ENCODE measurements at places on chromosomes 3 and 15.

DNA sequence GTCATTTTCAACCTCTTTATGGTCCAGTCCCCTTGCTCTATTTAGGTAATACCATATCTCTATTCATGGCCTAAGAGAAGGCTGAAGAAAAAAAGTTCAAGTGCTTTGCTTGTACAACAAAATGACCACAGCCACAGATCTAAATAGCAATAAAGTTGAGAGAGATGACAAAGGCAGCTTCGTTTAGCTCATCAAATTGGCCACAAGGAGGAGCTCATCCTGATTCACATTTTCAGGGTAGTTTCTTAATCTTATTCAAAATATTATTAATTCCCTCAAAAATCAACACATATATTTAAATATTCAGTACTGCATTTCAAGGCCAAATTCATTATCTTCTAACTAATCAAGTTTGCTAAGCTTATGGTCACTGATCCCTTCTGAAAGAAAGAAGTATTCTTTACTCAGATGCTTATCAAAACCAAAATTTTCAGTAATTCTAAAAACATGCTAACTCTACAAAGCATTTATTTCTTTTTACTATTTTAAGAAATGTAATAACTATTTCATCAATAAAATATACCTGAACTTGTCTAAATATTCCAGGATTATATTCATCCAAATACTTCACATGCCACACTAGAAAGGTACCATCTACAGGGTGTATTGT is 85.5 kb downstream of the DMXL2 start:
- DNase-seq = peak; percentile 43

- DNase-seq = no peak
Measured at GRCh38 chr3:18228060-18228459, 197.1 kb downstream of the SATB1 start.

DNA sequence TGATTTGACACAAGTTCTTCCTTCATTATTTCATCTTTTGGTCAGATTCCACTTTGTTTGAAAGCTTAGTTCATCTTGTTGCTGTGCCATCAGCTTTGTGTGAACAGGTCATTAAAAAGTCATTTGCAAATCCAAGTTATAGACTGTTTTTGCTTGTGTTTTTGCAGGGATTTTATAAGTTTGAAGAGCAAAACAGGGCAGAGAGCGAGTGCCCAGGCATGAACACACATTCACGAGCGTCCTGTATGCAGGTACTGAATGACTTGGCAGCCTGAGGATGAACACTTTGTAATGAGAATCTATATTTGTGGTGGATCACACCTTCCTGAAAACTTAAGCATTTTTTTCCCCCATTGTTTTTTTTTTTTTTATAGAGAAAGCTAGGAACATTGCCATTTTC is 60.6 kb upstream of the SAMMSON start:
- no peak for DNase-seq

DNA sequence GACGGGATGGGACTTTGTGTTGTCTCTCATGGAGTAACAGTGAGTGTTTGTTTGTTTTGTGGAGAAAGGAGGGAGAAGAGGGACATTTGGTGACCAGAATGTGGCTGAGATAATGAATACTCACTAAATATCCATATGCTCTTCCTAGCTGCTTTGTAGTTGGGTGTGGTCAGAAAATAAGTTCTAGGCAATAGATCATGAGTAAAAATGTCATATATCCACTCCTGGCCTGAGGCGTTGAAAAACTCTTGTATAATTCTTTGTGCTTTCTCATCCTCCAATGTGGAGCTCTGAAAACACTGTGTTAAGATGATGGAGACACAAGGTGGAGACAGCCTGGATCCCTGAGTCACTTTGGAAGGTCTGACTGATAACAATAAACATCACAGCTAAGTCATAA is 28.0 kb upstream of the IL16 start:
- no peak for DNase-seq

DNA sequence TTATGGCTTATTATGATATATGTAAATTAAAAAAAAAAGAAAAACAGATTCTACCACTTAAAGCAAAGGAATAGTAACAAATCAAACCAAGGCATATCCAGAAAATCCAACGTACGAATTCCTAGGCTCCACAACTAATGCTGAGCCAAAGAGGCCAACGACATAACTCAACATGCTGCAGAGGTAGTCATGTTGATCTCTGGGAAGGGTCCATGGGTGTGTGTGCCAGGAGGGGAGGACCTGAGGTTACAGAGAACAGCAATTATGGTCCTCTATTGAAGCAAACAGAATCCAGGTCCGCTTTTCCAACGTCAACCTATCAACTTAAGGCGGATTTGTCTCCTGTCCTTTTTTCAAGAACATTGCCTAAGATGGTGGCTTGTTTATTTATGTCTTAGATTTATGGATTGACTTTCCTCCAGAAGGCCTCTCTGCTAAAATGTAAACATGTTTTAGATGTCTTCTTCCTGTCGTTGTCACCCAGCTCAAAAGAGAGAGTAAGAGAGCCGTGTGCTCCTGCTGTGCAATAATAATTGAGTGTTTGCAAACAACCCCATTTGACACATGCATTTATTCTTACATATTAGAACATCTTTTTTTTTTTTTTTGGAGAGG is 20.4 kb downstream of the NANOGP8 start:
- DNase-seq = no peak

GRCh38 chr3:82129221-82129801 is 367.9 kb upstream of the GBE1 start:
- DNase-seq = no peak

DNA sequence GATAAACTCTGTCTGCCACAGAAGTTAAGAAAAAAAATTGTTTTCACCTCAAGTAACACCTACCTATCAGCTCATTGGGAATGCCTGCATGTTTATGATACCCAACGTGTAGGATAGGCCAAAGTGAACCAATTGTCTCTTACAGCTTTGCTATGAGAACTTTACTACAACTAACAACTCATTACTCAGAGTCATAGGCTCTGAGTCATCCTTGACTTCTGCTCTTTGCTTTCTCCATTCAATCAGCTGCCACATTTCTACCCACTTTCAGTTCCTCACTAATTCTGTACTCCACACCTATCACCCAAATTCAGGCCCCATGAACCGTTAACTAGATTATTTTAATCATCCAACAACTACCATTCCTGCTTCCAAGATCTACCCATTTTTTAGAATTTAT is 843.9 kb downstream of the TUSC7 start:
- peak; percentile 62 for DNase-seq

- no peak for DNase-seq
Measured at GRCh38 chr15:90344662-90345061, 7.4 kb upstream of the ZNF774 start.

GRCh38 chr3:128499724-128500275 is 6.8 kb upstream of the GATA2 start:
- DNase-seq = peak; percentile 64

DNA sequence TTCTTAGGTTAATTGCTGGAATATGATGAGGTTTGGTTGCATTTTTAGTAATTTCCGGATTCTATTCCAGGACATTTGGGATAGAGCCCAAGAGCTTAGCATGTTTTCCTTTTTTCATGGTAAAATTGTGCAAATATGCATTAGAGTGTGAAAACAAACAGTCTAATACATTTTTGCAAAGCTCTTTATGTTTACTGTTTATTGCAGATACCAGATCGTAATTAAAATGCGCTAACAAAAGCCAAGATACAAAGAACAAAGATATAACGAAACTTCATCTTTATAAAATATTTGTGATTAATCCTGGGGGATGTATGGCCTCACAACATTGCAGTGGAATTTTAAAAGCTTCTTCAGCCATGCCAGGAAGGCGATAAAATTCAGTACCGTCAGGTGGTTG is 94.5 kb upstream of the TBC1D5 start:
- DNase-seq = no peak

DNA sequence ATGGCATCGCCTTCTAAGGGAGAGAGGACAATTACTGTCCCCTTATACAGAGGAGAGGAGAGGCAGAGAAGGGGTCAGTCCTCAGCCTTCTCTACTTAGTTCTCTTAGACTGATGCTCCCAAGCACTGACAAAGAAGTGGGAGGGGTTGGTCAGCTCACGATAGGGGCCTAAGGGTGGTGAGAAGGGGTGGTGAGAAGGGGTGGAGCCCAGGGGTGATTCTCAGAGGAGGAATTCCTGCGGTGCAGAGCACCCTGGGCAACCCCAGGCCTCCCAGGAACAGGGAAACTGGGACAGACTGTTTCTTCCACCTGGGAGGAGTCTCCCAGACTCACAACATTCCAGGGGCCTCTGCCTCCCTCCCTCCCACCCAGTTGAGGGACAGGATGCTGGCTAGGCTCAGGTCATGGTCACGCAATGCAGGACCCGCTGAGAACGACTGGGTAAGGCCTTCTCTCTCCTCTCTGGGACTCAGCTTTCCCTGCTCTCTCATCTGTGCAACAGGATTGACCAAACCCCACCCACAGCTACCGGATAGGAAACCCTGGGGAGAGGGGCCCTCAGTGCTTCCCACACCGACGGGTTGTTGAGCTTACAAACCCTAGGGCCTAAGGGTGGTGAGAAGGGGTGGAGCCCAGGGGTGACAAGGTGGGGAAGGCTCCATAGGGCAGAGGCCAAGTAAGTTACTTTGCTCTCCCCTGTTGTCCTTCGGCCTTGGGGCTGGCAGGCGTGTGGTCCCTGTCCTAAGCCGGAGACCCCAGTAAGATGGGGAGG is 1.5 kb downstream of the TPRA1 start:
- DNase-seq = peak; percentile 93

DNA sequence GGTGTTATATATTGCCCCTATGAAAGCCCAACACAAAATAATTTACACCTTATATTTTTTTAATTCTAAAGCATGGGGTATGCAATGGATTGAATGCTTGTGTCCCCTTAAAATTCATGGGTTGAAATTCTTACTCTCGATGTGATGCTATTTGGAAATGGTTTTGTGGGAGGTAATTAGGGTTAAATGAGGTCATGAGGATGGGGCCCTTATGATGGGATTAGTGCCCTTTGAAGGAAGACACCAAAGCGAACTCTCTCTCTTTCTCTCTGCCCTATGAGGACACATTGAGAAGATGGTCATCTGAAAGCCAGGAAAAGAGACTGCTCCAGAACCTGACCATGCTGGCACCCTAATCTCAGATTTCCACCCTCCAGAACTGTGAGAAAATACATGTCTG is 7.6 kb upstream of the SRGAP3 start:
- no peak for DNase-seq

- DNase-seq = no peak
Measured at GRCh38 chr3:51947215-51947900, 5.2 kb downstream of the PARP3 start.

DNA sequence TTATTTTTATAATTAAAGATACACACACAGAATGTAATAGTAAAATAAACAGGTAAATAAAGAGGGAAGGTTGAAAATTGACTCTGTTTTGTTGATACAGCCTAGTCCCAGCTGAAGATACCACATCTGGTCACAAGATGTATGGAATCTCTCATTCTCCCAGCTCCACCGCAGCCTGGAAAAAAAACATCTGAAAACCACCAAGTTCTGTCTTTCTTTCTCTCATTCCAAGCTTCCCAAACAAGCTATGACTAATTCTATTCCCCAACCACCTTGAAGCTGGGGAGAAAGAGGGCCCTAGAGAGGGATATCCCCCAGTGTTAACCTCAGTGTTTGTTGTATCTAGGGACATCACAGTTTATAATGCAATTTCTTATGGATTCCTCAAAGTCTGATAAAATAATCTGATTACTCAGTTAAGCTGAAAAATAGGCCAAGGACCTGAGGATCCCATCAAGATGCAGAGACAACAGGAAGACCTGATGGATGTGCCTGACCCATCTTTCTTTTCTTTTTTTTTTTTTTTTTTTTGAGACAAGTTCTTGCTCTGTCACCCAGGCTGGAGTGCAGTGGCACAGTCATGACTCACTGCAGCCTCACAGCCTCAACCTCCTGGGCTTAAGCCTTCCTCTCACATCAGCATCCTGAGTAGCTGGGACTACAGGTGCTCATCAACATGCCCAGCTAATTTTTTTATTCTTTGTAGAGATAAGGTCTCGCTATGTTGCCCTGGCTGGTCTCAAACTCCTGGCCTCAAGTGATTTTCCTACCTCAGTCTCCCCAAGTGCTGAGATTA is 38.1 kb downstream of the SRGAP3 start:
- peak; percentile 63 for DNase-seq

DNA sequence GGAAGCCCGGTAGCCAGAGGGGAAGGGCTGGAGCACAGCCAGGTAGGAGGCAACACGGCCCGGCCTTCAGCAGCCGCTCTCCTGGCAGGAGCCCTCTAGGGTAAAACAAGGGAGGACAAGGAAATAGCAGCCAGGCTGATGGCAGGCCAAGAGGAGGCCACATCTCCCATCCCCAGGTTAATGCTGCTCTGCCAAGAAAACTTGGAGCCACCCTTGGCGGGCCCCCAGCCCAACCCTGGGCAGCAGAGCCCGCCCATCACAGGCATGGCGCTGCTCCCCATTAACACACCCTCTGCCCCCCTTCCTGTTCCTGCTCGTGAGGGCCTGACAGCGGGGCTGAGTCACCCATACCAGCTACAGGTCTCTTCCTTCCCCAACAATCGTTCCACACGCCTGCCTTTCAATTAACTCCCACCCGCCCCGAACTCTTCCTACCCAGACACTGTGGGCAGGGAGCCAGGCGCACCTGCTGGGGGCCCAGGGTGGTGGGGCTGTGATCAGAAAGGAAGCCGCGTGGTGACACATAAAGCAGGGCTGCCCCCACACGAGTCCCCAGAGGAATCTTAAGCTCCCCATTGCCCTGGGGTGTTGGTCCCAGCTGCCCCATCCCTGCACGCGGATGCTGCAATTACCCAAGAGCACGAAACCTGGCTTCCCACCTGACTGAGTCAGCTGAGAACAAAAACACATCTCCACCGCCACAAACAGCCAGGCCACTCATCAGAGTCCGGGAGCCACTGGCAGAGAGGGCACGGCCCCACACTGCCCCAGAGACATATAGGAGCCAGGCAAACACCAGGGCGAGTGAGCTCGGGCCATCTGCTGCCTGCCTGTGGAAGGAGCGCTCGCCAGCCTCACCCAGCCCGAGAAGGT is at the start of gene C15orf62:
C15orf62 (plus strand) TSS at position 707 of the 873 bp plus-strand sequence. CDS start 516 bp downstream, outside the sequence.
- DNase-seq = peak; percentile 67

DNA sequence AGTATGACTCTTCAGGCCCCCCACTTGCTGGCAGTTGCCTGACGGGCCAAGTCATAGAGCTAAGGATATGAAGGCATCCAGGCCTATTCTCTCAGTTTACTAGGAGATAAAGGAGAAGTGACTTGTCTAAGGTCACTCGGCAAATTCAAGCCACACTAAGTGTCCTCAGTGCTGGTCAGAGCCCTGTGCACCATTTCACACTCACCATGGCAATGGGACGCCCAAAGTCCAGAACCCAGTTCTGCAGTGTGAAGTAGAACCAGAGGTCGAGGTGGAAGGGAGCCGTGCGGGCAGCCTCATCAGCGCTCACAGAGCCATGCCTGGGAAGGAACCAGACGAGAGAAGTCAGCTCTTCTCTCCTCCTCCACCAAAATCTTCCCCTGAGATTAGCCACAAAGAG is 11.2 kb downstream of the CLN6 start:
- no peak for DNase-seq
